Testis (tissue), 5 donors: ENCODE measurements at places on chromosomes 12 and 14. TPM values are rescaled to one million over a fixed set of nuclear protein-coding genes. Genes with fewer than 3 reads are reported as not detected.
A peak's percentile ranks its signal among the peaks of the same experiment; 100 is the strongest.

DNA sequence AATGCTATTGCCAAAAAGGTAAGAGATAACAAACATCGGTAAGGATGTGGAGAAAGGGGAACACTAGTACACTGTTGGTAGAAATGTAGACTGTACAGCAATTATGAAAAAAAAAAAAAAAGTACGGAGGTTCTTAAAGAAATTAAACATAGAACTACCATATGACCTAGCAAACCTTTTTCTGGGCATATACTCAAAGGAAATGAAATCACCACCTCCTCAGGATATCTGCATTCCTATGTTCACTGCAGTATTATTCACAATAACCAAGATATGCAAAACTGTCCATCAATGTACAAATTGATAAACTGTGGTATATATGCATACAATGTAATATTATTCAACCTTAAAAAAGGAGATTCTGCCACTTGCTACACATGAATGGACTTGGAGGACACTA lies 60.7 kb downstream of the INSM2 start:
- H3K4me3 ChIP-seq = no peak overlapping the region
- H3K4me1 ChIP-seq = no peaks in the 10 kb centered on the region
- H3K27me3 ChIP-seq = no peaks in the 10 kb centered on the region
- H3K27ac ChIP-seq = no peak overlapping the region
- H3K36me3 ChIP-seq = no peaks in the 10 kb centered on the region

DNA sequence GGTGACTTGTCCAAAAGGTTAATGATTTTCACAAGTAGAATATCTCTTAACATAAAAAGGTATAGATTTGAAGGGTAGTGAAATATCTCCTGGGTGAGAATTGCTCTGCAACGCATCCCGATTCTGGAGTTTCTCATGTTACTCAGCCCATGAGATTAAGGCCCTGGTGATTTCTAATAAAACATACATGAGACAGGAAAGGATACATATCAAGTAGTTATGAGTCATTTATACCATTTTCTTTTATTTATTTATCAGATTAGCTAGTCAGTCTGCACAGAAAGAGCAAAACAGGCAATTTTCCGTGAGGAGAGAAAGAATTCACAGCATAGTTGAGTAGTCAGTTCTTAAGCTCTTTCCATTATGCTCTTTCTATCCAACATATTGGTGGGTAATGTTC lies 535.6 kb upstream of the ATP2B1 start:
- no peak overlapping the region for H3K4me3 ChIP-seq
- no peak for DNase-seq
- no peaks in the 10 kb centered on the region for H3K4me1 ChIP-seq
- no peaks in the 10 kb centered on the region for H3K36me3 ChIP-seq
- H3K27me3 ChIP-seq = no peaks in the 10 kb centered on the region

DNA sequence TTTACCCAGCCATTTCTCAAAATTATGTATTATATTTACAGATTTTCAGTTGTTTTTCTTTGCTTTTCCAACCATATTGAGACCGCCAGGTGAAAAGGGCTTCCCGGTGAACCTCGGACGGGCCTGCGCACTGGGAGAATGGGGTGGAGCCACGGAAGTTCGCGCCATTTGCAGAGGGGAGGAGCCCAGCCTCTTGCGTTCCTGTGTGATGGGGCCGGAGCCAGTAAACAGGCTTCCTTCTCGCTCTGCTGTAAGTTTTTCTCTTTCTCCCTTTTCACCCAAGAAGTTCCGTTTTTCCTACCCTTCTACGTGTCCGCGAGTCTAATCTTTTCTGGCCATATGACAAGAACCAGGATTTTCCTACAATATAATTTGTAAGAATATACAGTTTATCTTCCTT lies 1108.8 kb upstream of the SEL1L start:
- no peaks in the 10 kb centered on the region for H3K4me1 ChIP-seq
- H3K36me3 ChIP-seq = no peaks in the 10 kb centered on the region
- peak; percentile 68 for DNase-seq
- no peaks in the 10 kb centered on the region for H3K27me3 ChIP-seq
- peak overlapping the region; percentile 12 for H3K4me3 ChIP-seq

The FAM186B gene
- total RNA-seq = 68.6 TPM

The CCNB1IP1 gene
- total RNA-seq = 46.7 TPM

GRCh38 chr12:89618113-89618862 lies 90.3 kb downstream of the ATP2B1 start:
- no peaks in the 10 kb centered on the region for H3K27me3 ChIP-seq
- H3K27ac ChIP-seq = no peak overlapping the region
- no peak overlapping the region for H3K4me3 ChIP-seq
- DNase-seq = no peak
- no peaks in the 10 kb centered on the region for H3K4me1 ChIP-seq

The USP44 gene
- total RNA-seq = 22.4 TPM

DNA sequence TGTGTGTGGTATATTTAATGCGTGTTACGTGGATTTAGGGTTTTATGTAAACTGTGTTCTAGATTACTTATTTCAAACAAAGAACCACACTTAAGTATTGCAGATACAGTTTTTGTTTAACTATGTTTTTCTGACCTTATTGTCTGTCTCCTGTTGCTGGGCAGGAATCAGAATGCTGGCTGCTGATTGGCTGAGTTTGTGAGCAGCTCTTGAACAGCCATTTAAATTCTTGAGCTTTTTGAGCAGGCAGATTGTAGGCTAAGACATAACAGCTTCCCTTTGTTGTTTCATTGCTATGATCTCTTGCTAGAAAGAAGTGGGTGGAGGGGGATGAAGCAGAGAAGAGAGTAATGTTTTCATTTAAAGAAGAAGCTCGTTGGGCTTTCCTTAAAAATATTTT lies 52.2 kb downstream of the ATF7IP start:
- no peak overlapping the region for H3K27ac ChIP-seq
- no peaks in the 10 kb centered on the region for H3K27me3 ChIP-seq
- peaks cover 5% of the 10 kb centered on the region for H3K4me1 ChIP-seq
- no peak overlapping the region for H3K4me3 ChIP-seq

DNA sequence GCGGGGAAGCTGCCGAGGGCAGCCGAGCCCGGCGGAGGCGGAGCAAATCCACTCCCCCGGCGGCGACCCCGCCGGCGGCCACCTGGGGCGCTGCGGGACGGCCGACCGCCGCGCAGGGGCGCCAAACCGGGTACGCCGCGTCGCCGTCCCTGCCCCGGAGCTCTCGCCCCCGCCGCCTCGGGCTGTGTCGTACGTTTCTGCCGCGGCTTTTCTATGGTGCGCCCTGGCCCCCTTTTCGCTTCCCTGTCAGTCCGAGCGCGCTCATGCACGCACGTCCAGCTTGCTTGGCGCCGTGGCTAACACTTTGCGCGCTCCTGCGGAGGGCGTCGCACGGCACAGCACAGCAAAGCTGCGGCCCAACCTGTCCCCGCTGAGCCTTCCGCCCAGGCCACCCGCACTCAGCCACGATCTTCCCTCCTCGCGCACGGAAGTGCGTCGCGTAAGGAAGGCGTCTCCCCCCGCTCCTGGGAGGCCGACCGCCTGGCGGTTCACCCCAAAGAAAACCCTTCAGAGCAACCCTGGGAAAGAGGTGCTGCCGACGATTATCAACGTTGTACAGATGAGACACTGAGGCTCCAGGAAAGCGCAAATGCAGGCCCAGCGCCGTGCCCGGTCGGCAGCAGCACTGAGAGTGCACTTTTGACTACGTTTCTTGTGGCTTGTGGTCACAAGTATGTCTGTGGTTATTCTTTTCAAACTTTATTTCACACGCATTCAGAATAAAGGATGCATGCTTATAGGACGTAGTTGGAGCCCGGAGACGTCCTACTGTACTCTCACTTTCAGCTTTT lies at the start of gene HECTD1:
HECTD1 (minus strand) TSS at position 39 of the 791 bp plus-strand sequence. CDS start 1,857 bp downstream, outside the sequence.
- peaks cover 20% of the 10 kb centered on the region for H3K4me1 ChIP-seq
- peak within 1 kb of the TSS; percentile 90 for H3K4me3 ChIP-seq
- H3K27me3 ChIP-seq = no peaks in the 10 kb centered on the region
- peak; percentile 82 for DNase-seq
- H3K36me3 ChIP-seq = no peaks in the 10 kb centered on the region
- peak within 1 kb of the TSS; percentile 98 for H3K27ac ChIP-seq

- DNase-seq = no peak
- no peak overlapping the region for H3K4me3 ChIP-seq
- H3K4me1 ChIP-seq = no peaks in the 10 kb centered on the region
- H3K27ac ChIP-seq = no peak overlapping the region
- H3K27me3 ChIP-seq = no peaks in the 10 kb centered on the region
Measured at GRCh38 chr12:2335109-2335508, 282.3 kb downstream of the CACNA1C start.

The SERPINA10 gene
- total RNA-seq = not detected

DNA sequence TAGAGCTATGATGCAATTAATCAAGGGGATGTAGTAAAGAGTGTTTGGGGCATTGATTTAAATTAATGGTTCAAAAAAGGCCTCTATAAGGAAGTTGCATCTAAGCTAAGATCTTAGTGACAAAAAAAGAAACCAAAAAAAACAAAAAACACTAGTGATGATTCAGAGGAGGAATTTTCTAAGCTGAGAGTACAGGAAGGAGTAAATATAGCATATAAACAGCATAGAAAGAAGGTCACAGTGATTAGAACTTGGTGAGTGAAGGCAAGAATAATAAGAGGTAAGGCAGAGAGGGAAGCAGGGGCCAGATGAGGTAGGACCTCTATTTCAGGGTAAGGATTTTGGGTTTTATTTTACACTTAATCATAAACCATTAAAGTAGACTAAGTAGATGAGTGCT lies 48.0 kb upstream of the PDZRN4 start:
- no peak overlapping the region for H3K27ac ChIP-seq
- DNase-seq = no peak
- H3K4me1 ChIP-seq = no peaks in the 10 kb centered on the region
